ENCODE measurements at places on chromosomes 3 and 15. TPM values are rescaled to one million over a fixed set of nuclear protein-coding genes. Genes with fewer than 3 reads are reported as not detected.
A peak's percentile ranks its signal among the peaks of the same experiment; 100 is the strongest.

The UBAP1L gene
- 3.3 TPM for total RNA-seq

The CD86 gene
- total RNA-seq, result 0.29 TPM

DNA sequence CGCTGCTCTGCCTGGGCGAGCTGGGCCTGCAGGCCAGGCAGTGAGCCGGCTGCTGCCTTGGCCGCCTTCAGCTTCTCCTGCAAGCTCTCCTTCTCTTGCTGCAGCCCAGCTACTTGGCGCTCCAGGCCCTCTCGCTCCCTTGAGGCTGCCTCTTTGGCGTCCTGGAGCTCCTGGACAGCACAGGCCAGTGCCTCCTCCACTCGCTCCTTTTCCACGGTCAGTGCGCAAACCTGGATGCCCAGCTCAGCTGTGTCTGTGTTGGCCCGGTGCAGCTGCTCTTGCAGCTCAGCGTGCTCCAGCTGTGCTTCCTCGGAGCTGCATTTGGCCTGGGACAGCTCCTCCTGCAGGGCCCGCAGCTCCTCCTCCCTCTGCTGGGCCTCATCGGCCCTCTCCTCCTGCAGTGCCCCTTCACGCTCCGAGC, 23.1 kb downstream of the CXCR6 start:
- DNase-seq, result no peak

The ZNF654 gene
- total RNA-seq, result 23.2 TPM

The CD80 gene
- 2.5 TPM for total RNA-seq

DNA sequence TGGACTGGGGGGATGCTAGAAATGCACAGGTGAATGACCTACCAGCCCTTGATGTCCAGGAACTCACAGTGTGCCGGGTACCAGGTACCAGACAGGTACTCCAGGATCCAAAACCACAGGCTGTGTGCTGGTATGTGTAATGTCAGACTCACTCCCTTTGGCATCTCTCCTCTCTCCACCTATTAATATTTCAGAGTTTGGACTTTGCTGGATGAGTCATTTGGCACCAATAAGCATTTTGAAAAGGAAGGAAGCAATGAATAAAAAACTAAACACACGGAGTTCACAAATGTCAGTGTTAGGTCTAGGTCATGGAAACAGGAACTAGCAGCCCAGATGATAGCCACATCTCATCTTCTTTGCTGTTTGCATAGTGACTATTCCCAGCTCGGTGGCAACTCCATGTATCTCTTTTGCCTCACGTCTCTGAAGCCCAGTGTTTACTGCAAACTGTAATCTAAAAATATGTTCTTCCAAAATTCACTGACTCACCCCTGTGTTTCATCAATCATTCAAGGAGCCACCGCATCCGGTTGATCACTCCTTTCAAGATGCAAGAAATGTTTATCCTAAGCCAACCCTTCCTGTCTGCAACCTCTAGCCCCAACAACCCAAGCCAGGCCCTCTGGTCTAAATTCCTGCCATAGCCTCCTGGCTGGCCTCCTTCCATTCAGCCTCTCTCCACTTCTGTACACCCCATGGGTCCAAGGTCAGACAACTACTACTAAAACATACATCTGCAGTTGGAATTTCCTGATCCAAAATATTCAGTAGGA, 8.4 kb downstream of the ITGB5 start:
- DNase-seq, result peak; percentile 90

DNA sequence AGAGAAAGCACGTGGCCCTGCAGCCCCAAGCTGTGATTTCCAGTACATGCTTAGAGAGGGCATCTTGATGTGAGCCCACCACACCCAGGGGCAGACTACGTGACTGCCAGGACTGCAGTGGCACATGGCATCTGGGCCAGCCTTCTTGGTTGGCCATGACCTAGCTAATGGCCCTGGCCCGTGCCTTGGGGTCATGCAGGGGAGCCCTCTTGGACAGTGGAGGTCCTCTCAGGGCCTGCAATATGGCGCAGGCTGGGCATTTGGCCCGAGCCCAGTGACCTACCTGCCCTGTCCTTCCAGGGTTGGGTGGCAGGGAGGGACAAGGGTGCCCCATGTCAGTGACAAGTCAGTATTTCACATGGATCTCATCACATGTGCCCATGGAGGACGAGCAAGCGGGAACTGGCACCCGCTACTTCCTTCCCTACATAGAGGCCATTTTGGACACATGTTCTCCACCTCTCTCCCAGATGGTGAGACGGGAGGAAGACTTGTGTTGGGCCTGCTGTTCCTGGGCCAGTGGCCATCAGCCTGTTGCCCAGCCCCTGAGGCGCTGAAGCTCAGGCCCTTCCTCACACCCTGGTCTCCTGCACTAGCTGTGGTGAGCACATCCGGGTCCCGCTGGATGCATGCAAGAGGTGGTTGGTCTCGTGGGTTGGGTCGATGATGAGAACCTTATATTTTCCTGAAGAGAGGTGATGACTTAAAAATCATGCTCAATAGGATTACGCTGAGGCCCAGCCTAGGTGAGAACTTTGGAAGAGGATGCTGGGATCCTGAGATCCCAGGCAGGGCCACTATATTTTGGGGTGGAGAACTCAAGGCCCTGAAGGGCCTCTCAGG, 195.6 kb downstream of the UBE3A start:
- DNase-seq, result peak; percentile 68

- no peak for DNase-seq
Observed at GRCh38 chr3:98558100-98558827, 26.5 kb downstream of the GPR15 start.

GRCh38 chr3:185320949-185321348, 42.0 kb upstream of the MAP3K13 start:
- no peak for DNase-seq

Measured in osteoblast (primary cell).